Neural crest cell (in vitro differentiated cells): ENCODE measurements at places on chromosomes 5 and 9. TPM values are rescaled to one million over a fixed set of nuclear protein-coding genes. Genes with fewer than 3 reads are reported as not detected.

DNA sequence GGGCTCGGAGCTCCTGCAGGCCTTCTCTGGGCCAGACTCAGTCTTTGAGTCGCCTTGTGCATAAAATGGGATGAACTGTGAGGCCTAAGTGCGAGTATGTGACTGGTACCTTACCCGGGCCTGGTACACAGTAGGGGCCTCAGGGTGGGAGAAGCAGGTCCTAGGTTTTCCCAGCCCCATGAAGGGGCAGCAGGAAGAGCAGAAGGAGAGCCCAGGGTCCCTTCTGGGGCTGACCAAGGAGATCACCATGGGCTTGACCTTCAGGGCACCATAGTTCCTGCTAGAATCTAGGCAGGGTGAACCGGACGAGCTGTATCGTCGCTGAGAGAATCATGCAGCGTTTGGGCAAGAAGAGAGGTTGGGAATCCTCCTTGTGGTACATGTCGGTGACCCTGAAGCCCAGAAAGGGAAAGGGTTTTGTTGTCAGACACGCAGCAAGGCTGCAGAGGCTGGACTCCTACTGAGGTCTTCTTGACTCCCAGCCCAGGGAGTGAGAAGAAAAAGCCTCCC lies 373 bp upstream of the PHYKPL start:
- DNase-seq, result no peak

ITGA1 gene
- 2.2 and 3.0 TPM in 2 replicates for total RNA-seq

NRARP gene
- 31.7 and 33.7 TPM in 2 replicates for total RNA-seq

GLDC gene
- 37.4 and 37.8 TPM in 2 replicates for total RNA-seq

DNA sequence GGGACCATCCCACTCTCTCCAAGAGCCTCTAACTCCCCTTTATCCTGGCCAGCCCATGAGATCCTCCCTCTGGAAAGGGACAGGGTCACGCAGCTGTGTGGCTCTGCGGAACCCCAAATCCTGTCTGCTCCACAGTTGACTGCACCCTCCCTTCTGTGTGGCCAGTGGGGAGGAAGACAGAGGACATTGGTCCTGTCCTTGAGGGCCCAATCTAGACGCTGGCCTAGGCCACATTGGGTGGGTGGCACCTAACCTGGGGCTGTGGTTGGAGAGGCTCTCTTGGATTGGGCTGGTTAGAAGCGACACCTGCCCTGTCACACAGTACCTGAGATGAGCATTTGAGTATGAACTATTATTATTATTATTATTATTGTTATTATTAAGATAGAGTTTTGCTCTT lies 12.6 kb upstream of the NXNL2 start:
- DNase-seq, result no peak

DNA sequence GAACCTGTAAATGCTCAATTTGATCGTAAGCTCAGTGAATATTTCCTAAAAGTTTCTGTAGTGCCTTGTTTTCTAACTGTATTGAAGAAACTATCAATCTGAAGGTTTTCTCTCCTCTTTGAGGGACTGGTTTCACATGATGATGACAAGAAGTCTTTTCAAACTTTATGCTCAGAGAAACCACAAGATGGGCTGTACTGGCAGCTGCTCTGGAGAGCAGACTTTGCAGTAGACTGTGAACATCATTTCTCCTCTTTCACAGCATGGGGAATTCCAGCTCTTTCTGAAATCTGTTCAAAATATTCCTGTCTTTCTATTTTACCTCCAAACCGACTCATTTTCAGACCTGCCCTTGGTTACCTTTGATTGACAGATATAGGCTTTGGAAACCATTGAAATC lies 194.4 kb downstream of the IZUMO3 start:
- DNase-seq, result no peak

DAPK1 gene
- total RNA-seq, result 62.7 and 64.1 TPM in 2 replicates

DNA sequence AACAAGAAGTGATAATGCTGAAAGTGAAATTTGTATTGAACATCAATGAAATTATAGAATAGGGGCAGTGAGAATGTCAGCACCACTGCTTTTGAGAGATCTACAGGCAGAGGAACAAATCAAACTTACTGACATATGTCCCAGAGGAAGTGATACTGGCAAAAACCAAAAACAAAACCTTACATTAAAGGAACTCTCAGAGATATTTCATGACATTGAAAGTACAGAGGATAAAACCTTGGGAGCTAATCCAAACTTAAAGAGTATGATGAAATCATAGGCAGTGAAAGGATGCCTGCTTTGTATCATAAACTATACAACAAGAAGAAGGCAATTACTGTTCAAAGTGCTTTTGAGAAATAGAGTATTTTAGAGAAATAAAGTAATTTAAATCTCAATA lies 90.4 kb upstream of the SV2C start:
- DNase-seq, result no peak

DNA sequence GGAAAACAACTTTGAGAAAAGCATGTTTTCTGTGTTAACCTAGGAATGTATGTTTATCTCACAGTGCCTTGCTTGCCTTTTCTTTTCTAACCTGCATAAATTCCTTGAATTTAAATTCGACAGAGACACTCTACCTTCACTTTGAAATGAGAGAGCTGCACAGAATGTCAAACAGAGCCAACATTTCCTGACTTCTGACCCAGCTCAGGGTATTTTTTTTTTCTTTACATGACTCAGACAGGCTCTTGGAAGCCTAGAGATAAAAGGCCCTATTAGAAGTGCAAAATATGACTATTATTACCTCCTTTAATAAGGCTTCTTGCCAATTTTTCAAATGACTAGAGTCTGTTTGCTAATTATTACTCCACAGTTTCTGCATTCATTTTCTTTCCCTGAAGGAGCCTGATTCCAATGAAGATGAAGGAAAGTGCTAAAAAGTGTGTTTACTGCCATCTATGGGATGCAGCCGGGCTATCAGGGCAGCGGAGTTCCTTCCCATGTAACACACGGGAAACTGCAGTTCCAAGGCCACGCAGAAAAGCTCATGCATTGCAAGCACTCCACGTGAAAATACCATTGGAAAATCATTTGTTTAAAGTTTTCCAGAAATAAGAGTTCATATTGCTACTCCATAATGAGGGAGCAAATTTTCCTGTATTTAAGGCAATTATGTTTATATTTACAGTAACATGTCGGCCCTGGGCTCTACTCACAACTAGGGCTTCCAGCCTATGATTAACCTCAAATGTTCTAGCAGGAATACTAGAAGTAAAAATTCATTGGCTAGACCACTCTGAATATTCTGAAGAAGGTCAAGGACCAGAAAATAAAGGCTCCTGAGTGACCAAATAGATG lies 485.6 kb downstream of the ZSWIM6 start:
- peak; percentile 40 for DNase-seq

GRCh38 chr9:20309124-20309523 lies 313.2 kb downstream of the MLLT3 start:
- no peak for DNase-seq

IFNA2 gene
- total RNA-seq, result not detected in 2 replicates

- no peak for DNase-seq
Observed at GRCh38 chr9:76799473-76799872, 35.2 kb downstream of the PCA3 start.

DPYSL3 gene
- total RNA-seq, result 98.9 and 102 TPM in 2 replicates

DNA sequence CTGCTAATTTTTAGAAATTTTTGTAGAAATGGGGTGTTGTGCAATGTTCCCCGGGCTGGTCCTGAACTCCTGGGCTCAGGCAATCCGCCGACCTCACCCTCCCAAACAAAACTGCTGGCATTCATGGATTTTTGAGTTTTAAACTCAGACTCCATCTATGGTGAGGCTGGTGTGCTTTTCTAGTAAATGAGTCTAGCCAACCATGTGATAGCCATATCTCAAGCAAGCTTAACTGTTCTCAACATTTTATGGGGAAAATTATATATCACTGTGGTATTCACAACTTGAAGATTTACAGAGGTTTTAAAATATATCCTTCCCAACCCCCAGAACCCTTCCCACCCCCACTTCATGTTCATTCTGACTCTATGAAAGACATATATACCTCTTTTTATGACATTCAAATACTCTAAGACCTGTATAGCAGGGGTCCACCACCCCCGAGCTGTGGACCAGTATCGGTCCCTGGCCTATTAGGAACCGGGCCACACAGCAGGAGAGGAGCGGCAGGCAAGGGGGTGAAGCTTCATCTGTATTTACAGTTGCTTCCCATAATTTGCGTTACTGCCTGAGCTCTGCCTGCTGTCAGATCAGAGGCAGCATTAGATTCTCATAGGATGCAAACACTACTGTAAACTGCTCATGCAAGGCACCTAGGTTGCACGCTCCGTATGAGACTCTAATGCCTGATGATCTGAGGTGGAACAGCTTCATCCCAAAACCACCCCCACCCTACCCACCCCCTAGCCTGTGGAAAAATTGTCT lies 4.5 kb upstream of the NADK2 start:
- DNase-seq, result no peak

DNA sequence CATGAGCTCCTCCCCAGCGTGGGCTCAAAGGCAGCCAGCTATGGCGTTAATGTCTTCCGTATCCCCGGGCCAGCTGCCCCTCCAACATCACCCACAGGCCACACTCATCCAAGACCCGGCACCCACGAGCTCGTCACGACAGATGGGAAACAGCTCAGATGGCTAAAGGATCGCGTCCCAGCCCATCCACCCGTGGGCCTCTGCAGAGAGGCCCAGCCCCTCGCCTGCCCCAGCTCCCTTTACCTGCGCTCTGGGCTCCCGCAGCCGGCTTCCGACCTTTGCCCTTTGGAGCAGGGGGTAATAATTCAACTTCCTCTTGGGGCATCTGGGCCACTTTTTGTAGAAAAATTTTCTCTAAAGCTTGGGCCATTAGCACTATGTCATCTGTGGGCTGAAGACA lies 16.5 kb downstream of the BRD3 start:
- no peak for DNase-seq

GRCh38 chr9:4792054-4792571 lies 631 bp upstream of the RCL1 start:
- DNase-seq, result no peak

DNA sequence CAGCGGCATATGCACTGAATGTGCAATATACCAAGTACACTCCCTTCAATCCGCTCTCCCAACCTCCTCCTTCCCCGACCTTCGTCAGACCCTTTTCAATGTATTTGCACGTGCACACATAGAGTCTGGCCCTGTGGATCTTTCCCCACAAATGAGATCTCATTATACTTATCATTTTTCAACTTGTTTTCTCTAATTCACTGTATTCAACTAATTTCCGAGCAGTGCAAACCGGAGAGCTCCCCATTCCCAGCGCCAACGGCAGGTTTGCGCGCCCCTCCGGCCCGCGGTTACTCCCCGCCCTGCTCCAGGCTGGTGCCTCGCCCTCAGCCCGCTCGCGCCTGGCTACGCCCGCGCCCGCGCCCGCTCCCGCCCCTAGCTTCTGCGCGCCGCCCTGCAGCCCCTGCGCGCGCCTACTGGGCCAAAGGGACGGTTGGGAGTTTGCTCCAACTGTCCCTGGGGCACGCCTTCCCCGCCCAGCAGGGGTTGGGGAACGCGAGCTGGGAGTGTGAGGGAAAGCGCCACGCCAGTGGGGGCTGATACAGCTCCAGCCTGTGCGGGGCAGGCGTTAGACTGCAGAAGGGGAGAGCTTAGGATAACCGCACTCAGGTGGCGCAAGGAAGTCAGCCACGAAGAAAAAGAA lies 3.3 kb upstream of the CDC20B start:
- DNase-seq, result peak; percentile 51

GTF2H2C gene
- 47.9 and 49.4 TPM in 2 replicates for total RNA-seq

DNA sequence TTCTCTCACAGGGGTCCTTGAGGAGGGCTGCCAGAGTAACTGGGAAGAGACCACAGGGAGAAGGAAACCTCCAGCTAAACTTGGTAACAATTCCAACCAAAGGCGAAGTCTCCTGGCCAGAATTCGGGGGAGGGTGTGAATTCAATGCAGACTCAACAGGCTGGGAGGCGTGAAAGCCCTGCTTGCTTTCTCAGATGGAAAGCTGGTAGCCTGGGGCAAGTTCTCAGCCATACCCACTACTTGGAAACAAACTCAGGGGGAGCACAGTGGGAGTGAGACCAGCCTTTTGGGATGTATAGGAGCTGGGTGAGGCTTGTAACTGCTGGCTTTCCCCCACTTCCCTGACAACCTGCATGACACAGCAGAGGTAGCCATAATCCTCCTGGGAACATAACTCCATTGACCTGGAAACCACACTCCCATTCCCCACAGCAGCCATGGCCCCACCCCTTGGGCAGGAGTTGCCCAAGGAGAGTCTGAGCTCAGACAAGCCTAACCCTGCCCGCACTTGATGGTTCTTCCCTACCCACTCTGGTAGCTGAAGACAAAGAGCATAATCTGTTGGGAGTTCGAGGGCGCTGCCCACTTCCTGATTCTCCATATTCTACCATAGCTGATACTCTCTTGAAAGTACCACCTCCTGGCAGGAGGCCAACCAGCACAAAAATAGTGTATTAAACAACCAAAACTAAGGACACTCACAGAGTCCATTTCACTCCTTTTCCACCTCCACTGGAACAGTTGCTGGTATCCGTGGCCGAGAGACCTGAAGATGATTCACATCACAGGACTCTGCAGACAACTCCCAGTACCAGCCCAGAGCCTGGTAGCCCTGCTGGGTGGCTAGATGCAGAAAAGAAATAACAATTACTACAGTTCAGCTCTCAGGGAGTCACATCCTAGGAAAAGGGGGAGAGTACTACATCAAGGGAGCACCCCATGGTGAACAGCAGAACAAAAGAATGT lies 123.8 kb downstream of the FAM170A start:
- DNase-seq, result no peak

DNA sequence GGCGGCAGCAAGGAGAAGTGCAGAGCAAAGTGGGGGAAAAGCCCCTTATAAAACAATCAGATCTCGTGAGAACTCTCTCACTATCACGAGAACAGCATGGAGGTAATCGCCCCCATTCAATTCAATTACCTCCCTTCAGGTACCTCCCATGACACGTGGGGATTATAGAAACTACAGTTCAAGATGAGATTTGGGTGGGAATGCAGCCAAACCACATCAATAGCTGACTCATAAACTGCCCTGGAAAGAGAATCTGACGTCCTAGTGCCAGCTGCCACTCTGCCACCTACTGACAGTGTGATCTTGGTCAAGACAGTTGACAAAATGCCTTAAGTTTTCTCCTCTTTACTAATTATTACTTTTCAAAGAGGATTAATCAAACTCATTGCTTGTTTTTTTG lies 128.3 kb downstream of the GPBP1 start:
- no peak for DNase-seq

DNA sequence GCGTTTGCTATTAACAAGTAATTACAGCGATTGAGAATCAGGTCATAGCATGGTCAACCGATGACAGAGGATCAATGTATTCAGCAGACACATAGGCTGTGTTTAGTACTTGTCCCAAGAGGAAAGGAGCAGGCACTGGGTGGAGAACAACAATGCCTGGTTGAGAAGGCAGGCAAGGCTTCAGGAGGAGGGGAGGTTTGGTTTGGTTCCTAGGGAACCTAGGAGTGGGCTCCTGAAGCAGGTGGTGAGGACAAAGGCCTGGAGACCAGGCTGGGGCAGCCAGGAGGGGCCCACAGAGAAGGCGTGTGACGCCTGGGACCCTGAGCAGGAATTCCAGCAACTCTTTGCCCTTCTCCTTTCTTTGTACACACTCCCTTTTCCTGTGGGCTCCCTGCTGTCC lies 195.6 kb downstream of the SPOCK1 start:
- DNase-seq, result no peak

OSMR gene
- total RNA-seq, result 2.7 and 2.8 TPM in 2 replicates

HSD17B4 gene
- total RNA-seq, result 179 and 214 TPM in 2 replicates

DNA sequence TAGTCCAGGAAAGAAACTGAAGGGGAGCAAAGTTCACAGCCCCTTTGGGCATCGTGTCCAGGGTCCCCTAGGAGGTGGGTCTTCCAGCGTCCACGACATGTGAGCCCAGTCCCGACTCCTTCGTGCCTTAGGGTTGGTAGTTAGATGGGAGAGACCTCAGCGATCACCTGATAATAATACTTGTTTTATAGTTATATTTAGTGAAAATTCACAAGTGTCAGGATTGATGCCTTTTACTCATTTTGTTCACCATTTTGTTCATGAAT lies 20.1 kb downstream of the SPAAR start:
- no peak for DNase-seq

IL7R gene
- 0.11 TPM in 1 of 2 replicates, not detected in the other for total RNA-seq
